Inflammatory macrophage treated with lipopolysaccharide for 1 hour (primary cell): ENCODE measurements at places on chromosomes 7 and 10.

GRCh38 chr10:69449841-69450240 lies 1.4 kb upstream of the TSPAN15 start:
- peak; percentile 64 for DNase-seq

GRCh38 chr10:59799421-59799820 lies 46.2 kb upstream of the MRLN start:
- DNase-seq, result no peak

DNA sequence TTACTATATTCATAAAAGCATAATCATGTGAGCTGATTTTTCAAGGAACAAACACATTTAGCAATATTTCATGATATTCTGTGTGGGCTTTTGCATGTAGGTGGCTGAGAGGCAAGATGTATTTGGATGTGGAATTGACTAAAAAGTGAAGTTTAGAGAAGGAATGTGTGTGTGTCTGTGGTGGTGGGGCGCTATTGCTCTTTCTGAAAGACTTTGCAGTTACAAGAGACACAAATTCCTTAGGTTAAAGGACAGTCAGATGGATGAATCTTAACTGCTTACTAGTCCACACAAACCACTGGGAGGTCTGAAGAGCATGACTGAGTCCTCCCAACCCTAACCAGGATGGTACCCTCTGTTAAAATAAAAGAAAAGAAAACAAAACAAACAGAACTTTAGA lies 200.1 kb downstream of the SDHAF3 start:
- no peak for DNase-seq

DNA sequence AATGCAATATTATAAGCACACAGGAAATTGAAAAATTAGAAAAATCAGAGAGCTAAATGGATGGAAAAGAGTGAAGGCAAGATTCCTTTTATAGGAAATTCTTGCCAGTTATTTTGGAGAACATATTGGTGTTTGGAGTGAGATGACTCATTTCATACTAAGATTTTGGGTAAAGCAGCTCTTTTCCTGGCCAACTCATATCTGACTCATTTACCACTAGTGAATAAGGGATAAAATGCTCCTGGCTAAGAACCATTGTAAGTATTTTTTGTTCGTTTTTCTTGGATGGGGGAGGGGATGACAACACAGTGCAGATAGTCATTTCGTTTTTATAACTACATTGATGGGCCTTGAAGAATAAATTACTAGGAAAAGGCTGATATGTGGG lies 139.3 kb downstream of the TWIST1 start:
- DNase-seq, result no peak

- DNase-seq, result peak; percentile 46
These were observed 34.5 kb downstream of the MTPN start for GRCh38 chr7:135942614-135943013.

DNA sequence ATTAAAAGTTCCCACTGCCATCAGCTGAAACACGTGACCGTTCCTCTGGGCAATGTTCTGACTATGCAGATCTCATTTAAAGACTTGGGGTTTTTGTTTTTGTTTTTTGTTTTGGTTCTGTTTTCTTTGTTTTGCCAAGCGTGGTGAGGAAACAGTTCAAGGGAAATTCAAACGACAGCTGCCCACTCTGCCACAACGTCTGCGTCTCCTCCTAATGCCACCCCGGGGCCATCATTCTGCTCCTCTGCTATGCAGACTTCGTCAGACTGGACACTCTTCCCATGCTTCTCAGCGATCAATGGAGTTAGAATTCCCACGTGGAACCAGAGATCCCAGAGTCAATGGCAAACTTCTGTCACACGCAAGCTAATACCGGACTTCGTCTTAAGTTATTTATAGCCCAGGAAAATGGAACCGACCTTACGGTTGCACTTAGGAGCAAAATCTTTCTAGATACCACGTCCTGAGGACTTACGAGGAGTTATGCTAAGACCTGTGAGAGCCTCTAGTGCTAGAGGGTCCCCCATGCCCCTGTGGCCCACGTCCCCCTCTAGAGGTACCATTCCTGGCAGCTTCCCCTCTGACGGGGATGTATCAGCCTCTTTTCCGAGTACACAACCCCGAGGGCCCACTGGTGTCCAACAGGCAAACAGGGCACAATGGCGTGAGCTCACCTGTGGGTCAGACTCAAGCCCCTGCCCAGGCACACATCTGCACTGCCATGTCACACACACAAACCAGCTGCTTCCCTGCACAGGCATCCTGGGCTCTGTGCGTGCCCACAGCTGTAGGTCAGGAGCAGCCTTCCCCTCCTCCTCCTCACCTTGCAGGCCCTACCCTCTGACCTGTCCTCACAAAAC lies 24.4 kb downstream of the EBF3 start:
- no peak for DNase-seq

DNA sequence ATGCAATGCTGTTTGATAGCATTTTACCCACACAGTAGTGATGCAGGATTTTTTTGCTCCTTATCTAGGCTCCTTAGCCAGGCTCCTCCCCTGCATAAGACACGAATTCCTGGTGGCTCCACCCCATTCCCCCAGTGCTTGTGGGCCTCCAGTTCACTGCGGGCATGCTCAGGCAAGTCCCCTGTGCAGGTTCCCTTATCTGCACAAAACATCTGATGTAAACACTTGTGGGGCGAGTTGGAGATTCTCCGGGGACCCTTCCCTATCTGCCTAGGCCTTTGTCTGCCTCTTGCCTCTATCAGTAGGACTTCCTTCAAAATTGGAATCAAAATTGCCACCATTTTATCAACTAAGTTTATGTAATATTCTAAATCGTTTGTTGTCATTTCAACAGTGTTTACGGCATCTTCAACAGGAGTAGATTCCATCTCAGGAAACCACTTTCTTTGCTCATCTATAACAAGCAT lies 5.4 kb upstream of the STK17A start:
- DNase-seq, result no peak

DNA sequence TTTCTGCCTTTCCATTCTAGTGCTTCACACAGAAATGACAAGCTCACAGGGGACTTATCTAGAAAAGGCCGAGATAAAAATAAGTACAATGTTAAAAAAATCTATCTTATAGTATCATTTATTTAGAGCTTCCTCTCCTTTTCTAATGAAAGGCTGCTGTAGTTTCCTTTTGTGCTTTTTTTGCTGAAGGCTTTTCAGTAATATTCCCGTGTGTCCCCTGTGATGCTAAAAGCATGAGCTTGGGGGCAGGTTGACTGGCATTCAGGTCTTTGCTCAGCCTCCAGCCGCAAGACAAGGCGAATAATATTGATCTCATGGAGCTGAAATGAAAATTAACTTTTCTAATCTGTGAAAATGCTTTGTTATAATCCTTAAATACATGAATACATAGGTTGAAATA lies 143.0 kb downstream of the ST7 start:
- DNase-seq, result no peak

- no peak for DNase-seq
These were observed 27.4 kb downstream of the GTF2I start for GRCh38 chr7:74684921-74685320.

DNA sequence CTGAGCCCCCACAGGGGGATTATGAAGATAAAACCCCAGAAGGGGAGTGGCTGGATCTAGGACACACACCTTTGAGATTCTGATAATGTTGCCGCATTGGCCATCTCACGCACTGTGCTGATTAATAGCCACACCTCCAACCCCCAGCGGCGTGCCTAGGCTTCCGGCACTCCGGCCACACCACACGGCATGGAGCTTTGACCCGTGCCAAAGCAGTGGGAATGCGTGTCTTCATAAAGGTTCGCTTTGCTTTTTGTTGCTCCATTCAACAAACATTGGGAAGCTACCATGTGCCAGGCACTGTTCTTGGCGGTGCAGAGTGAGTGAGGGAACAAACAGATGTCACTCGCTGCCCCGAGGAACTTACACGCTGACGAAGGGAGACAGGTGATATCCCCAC lies 117.6 kb downstream of the TCERG1L start:
- no peak for DNase-seq

DNA sequence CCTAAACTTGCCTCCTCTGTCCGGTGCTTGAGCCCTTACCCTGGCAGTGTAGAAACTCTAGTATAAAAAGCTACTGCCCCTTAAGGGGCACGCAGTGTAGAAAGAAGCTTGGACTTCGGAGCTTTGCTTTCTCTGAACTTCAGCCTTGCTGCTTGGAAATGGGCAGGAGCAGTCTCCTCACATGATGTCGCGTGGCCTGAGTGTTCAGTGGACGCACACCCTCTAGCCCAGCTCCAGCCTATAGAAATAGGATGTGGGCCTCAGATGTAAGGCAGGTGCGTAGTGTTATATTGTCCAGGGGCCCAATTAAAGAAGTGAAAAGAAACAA lies 98.2 kb upstream of the PCBD1 start:
- DNase-seq, result no peak

DNA sequence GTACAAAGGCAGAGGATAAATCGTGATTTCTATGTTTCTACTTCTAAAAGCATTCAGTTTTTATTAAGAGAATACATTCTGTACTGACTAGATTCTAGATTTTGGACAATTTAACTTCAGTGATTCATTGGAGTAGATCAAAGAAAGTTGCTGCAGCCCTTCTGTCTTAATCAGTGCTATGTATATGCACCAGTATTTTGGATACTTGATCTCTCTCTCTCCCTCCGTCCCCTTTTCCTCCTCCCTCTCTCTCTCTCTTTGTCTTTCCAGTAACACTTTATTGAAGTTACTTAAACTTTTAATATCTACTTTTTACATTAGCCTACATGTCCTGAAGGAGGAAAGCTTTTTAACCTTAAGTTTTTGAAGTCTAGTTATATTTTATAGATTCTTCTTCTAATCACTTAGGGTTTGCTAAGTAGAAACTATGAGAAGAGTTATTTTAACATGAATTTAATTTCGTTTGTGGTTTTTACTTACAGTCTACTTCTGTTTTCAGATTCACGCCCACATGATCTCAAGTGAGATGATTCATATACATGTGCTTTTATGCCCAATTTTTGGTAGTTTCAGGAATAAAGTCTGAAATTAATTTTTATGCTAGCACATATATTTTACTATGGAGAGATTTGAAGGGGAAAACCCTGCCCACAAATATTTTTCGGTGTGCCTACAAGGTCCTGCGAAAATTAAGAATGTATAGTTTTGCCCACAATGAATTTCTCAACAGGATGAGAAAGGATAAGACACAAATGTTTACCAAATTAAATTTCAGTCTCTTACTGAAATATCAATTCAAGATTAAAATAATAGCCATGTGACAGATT lies 9.1 kb downstream of the MDFIC start:
- DNase-seq, result peak; percentile 84
